Activated naive CD8-positive, alpha-beta T cell treated with anti-CD3 and anti-CD28 coated beads, Interleukin-2, amount 50 U/mL, for 16 hours (primary cell): ENCODE measurements at places on chromosomes 7 and 10.

- DNase-seq, result no peak
Observed at GRCh38 chr10:118971187-118971586, 58.3 kb upstream of the NANOS1 start.

- no peak for DNase-seq
Observed at GRCh38 chr10:76778914-76779795, 858.5 kb downstream of the KCNMA1 start.

GRCh38 chr7:148289630-148290029 lies 300.9 kb upstream of the C7orf33 start:
- no peak for DNase-seq

- DNase-seq, result no peak
Observed at GRCh38 chr10:48478980-48479811, 125.7 kb downstream of the ARHGAP22 start.

DNA sequence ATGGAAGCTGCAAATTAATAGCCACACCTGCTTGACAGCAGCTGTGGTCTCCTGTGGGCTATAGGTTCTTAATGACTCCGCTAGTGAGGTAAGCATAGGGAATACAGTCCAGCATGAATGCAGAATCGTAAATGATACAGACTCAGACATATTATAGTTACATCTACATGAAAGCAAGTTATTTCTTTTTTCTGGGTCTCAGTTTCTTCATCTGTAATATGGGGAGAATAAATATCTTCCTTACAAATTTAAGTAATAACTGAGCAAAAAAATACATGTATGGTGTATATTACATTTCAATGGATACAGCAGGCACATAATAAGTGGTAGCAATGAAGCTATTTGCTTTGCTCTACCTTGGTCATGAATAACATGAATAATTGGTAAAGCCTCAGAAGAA lies 245.9 kb upstream of the RHOBTB1 start:
- no peak for DNase-seq
